SK-MEL-5 (cell line): ENCODE measurements at places on chromosomes 1 and 21.

- no peak for DNase-seq
Observed at GRCh38 chr1:68167211-68167610, 65.1 kb downstream of the WLS start.

DNA sequence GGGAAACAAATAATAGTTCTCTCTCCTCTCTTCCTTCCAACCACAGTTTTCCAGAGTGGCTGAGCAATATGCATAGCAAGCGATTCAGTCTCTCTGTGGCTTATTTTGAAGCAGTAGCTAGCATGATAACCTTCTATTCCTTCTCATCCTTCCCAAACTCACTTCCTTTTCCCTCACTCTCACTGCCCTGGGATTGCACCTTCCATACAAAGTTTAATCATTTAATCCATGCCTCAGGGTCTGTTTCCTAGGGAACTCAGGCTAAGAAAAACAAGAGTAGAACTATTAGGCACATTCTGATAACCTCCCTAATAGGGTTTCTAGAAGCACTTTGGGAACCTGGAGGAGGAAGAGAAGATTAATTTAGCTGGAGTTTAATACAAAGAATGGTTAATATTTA lies 97.7 kb upstream of the S1PR1 start:
- no peak for DNase-seq

DNA sequence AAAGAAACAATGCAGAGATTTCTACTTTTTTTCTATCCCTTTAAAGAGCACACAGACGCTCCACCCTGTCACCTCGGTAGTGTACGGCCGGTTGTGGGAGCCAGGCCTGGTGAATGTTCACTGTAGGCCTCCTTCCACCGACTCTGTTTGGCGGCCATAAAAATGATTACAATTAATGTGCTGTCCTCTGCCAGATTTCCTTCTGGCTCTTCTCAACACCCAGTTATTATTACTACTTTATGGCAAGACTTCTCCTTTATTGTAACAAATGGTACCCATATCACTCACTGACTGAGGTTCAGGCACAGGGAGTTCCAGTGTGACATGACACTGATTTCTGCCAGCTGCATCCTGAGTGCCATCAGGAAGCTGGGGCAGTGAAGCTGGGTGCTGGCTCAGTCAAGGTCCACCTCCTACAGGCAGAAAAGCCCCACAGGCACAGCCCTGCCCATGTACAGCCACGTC lies 37.4 kb downstream of the GPR161 start:
- DNase-seq, result no peak

DNA sequence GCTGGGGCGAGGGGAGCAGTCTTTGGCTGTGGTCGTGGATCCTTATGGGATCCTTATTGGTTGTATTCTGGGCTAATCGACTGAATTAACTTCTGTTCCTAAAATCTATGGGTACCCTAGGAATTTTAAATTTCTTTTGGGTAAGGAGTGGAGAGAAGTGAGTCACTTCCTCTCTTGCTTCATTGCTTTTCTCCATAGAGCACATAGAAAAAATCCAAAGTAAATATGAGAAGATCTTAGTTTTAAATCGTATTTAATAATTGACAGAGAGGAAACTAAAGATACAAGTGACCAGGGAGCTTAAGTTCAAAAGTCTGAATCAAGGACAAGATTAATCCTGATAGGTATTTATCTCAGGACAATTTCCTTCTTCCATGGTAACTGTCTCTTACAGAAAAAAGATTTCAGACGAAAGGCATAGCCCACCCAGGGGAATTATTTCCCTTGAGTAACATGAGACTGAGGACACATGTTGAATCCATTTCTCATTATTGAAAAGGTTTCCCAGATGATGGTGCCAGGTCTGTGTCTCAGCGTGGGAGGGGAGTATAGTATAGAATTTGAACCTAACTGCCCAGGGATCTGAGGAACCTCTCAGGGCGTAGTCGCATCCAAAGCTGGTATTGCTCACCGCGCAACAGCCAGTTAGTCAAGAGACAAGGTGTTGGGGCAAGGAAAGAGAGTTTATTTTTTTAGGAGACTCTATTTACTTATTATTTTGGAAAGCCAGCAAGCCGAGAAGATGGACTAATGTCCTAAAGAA lies 28.7 kb upstream of the FASLG start:
- no peak for DNase-seq
